Left kidney (tissue), 8 donors: ENCODE measurements at places on chromosomes 16 and 17. TPM values are rescaled to one million over a fixed set of nuclear protein-coding genes. Genes with fewer than 3 reads are reported as not detected.

CLDN9 gene
- polyA plus RNA-seq, result 2.0 TPM

SULT1A3 gene
- polyA plus RNA-seq, result 15.8 TPM

CCL16 gene
- polyA plus RNA-seq, result 0.20 TPM

PAFAH1B1 gene
- 182 TPM for polyA plus RNA-seq

SEPTIN12 gene
- polyA plus RNA-seq, result 0.57 TPM

TSPOAP1 gene
- 62.3 TPM for polyA plus RNA-seq

GRCh38 chr17:17252149-17252661 lies 15.2 kb upstream of the FLCN start:
- DNase-seq, result no peak

GRCh38 chr17:33550261-33550660 lies 257.2 kb upstream of the ASIC2 start:
- DNase-seq, result no peak

- DNase-seq, result no peak
These were observed 13.9 kb downstream of the CNEP1R1 start for GRCh38 chr16:50038756-50039529.

- no peak for DNase-seq
These were observed 14.1 kb downstream of the TBX2 start for GRCh38 chr17:61413661-61414126.

DNA sequence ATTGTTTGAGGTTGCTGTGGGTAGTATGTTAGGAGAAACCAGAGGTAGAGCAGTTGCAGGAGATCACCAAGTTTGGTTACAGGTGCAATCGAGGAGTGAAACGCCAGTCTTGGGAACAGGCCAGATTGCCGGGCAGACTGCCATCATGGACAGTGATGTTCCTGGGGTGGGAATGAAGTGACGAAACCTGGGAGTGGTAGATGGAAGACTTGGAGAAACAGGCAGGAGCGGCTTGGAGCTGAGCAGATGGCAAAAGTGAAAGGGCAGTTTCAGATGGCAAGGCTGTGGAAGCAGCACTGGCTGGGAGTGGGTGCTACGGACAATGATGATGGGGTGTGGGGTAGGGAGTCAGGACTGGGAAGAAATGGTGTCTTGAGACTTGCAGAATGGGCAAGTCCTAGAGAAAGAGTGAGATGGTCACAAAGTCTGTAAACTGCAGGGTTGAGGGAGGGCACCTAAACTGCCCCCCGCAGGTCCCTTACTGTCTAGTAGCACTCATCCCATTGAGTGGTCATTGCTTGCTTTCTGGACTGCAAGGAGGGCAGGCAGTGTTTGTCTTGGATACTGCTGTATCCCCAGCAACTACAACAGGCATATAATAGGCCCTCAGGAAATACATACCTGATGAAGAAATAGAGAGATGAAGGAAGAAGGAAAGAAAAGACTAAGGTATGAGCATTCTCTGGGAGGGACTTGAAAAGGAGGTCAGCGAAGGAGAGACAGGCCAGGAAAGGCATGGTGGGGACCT lies 29.5 kb upstream of the ULK2 start:
- no peak for DNase-seq

- DNase-seq, result no peak
These were observed 31.9 kb upstream of the ABCC11 start for GRCh38 chr16:48279199-48279598.

GRCh38 chr17:62629556-62630364 lies 2.3 kb downstream of the MRC2 start:
- DNase-seq, result no peak

- DNase-seq, result no peak
These were observed 312.5 kb upstream of the TNRC6C start for GRCh38 chr17:77646046-77646430.

DNA sequence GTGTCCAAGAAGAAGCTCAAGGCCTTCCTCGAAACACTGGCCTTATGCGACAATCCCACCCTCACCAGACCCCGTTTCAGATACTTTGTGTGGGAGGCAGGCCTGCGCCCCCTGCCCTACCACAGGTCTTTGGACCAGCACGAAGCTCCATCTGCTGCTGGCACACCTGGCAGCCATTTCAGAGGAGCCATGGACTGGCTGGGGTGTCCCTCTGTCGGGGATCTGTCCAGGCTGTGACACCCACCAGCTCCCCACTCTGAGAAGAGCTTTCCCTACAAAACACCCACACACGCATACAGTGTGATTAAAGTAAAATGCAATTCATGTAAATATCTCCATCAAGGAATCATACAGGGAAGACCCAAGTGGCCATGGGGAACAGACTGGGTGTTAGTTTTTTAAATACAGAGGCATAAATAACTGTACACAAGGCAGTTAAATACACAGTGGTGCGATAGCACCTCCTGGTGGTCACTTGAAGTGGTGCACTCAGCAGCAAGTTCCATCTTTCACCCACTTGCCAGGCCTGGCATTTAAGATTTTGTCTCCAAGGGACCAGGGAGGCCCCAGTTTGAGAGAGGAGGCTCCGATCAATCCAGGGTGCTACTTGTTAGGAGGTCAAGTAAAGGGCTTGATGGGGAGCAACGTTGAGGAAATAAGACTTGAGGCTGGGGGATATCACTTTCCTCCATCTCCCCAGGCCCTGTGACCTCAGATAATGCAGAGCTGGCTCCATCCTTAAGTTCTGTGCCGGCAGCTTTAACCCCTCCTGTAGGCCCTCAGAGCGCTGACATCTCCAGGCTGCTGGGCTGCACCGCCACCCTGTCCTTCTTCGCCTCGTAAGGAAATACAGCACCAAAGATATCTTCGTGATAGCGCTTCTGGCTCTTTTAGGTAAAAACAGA lies 43.6 kb downstream of the NOS2 start:
- peak; percentile 33 for DNase-seq

GRCh38 chr17:41403404-41404023 lies 6.1 kb upstream of the KRT31 start:
- DNase-seq, result no peak

DNA sequence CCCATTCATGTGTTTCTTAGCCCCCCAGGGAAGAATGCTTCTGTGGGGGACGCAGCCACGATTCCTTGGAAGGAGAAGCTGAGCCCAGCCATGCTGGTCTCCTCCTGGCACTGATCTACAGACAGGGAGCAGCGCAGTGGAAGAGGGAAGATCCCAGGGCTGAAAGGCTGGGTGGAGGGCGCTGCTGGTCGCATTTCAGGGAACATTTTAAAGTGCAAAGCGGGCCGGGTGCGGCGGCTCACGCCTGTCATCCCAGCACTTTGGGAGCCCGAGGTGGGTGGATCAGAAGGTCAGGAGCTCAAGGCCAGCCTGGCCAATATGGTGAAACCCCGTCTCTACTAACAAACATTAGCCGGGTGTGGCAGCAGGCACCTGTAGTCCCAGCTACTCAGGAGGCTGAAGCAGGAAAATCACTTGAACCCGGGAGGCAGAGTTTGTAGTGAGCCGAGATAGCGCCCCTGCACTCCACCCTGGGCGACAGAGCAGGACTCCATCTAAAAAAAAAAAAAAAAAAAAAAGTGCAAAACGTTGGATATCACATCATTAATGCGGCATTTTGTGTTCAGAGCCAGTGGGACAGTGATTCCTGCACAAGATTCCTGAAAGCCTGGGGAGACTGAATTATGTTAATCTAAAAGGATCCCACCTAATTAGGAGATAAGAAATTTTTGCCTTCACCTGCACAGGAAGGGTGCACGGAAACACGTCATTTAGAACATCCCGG lies 558 bp upstream of the CHMP6 start:
- DNase-seq, result no peak

DNA sequence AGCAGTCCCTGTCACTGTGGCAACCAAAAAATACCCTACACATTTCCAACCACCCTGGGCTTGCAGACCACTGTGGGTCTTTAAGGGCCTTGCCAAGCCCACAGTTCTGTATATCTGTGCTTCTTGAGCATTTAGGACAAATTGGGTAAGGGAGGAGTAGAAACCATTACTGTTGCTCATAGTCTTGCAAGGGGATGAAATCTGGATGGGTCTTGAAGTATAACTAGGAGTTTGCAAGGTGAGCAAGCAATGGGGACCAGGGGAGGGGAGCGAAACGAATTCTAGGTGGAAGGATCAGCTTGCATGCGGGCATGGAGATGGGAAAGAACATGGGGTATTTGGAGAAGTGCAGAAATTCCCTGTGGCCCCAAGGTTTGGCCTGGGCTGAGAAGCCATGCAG lies 202.9 kb downstream of the RAB11FIP4 start:
- no peak for DNase-seq

DNA sequence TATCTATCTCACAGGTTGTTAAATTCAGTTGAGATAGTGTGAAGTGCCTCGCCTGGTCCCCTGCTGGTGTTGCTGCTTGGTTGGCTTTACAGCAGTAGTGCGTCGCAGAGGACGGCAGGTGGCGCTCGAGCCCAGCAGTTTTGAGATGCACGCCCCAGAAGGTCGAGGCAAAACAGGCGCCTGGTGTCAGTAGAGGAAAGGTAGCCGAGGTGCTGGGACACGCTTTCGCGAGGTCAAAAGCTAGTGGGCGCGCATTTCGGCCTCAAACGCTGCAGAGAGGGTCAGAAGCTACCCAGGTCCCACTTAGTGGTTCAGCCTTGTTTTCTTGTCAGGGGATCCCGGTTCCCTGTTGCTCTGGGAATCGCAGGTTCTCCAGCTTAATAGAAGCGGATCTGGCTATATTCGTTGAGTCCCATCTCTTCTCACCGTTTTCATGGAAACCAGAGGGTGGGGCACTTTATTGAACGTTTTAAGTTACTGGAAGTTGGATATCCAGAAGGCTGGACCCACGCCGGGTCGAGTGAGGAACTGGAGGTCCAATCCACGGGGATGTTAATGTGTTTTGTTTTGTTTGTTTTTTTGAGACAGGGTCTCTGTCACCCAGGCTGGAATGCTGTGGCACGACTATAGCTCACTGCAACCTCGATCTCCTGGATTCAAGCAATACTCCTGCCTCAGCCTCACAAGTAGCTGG lies 10.3 kb upstream of the ZFP90 start:
- peak; percentile 84 for DNase-seq

DNA sequence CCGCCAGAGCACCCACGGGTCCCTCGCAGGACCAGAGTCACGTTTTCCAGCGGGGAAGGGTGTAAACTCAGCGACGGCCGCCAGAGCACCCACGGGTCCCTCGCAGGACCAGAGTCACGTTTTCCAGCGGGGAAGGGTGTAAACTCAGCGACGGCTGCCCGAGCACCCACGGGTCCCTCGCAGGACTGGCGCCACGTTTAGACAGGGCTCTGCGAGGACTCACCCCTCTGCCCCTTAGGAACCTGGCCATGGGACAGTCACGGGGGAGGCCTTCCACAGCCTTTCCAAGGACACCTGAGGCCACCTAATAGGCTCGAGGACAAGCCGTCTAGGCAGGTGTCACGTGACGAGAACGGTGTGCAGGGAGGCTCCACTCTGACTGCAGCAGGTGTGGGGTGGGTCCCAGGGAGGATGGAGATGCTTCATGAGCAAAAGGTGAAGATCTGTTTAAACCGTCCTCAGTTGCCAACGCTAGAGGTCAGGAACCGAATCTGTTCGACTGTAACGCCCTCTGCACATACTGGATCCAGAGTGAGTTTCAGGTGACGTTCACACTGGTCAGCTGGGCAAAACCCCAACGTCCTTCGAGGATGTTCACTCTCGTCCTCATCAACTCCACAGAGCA lies 48.0 kb upstream of the METRNL start:
- no peak for DNase-seq

DNA sequence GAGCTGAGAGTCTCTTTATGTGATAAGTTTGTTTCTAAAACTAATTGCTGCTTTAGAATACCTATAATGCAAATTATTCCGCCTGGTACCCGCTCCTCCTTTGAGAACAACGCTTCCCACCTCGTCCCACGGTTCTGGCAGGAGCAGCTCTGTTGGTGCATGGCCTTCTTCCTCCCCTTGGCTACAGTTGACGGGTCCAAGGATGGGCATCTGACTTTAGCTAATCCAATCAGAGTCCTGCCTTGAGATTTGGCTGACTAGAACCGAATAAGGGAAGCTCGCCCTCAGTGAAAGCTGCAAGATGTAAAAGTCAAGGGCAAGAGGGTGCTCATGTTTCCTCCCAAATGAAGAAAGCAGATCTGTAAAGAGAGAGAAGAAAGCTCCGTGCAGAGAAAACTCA lies 481.3 kb downstream of the SLC39A11 start:
- no peak for DNase-seq

GRCh38 chr16:68037841-68038597 lies 14.9 kb downstream of the DUS2 start:
- DNase-seq, result no peak
